Colonic mucosa (tissue), 4 donors: ENCODE measurements at places on chromosomes 12 and 14. TPM values are rescaled to one million over a fixed set of nuclear protein-coding genes. Genes with fewer than 3 reads are reported as not detected.

DNA sequence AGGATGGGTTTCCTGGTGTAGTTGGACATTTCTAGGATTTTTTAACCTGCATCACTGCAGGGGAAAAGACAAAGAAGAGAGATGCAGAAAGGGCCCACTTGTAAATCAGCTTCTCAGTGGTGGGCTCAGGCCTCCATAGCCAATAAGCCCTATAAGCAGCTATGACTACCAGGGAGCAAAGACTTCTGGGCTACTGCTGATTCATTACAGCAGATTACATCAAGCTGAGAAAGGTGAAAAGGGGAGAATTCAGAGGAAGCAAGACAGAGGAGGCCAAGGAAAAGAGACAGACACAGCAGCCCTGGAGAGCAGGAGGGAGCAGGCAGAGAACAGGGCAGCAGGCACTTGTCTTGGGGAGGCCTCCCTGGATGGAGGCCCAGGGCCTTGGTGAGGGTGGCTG, 95.2 kb downstream of the KCNA5 start:
- no peak overlapping the region for H3K4me3 ChIP-seq
- DNase-seq = no peak
- H3K4me1 ChIP-seq = no peaks in the 10 kb centered on the region
- no peaks in the 10 kb centered on the region for H3K27me3 ChIP-seq
- H3K36me3 ChIP-seq = no peaks in the 10 kb centered on the region

Gene MAP1LC3B2
- total RNA-seq = 0.93 TPM

GRCh38 chr12:124655698-124656516, 88.5 kb upstream of the NCOR2 start:
- no peak overlapping the region for H3K4me3 ChIP-seq
- H3K27me3 ChIP-seq = no peaks in the 10 kb centered on the region
- H3K4me1 ChIP-seq = no peaks in the 10 kb centered on the region
- H3K36me3 ChIP-seq = no peaks in the 10 kb centered on the region
- DNase-seq = peak; percentile 66

GRCh38 chr14:35973770-35974169, 147.6 kb downstream of the BRMS1L start:
- no peaks in the 10 kb centered on the region for H3K4me1 ChIP-seq
- no peaks in the 10 kb centered on the region for H3K36me3 ChIP-seq
- H3K27ac ChIP-seq = no peak overlapping the region
- no peak overlapping the region for H3K4me3 ChIP-seq
